ENCODE measurements at places on chromosomes 5 and 9.

- DNase-seq = no peak
These were observed 3.5 kb downstream of the GBA2 start for GRCh38 chr9:35745569-35745968.

GRCh38 chr9:70413464-70413798, 1.0 kb downstream of the KLF9 start:
- DNase-seq = no peak

DNA sequence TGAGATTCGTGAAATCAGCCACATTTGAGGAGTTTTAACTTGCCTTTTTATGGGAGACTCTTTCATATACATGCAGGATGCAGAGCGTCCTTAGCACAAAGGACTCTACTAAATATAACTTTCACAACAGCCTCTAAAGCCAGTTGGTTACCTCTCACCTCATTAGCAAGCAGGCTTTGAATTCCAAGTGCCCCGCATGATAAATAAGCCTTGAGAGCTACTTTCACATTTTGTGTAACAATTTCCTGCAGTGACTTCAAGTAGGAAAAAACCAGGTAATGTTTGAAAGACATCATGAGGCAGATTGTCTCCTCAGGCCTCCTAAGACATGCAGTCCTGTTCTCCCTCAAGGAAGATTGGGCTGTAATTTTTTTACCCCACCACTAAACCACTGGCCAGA, 50.5 kb downstream of the RALGPS1 start:
- no peak for DNase-seq

DNA sequence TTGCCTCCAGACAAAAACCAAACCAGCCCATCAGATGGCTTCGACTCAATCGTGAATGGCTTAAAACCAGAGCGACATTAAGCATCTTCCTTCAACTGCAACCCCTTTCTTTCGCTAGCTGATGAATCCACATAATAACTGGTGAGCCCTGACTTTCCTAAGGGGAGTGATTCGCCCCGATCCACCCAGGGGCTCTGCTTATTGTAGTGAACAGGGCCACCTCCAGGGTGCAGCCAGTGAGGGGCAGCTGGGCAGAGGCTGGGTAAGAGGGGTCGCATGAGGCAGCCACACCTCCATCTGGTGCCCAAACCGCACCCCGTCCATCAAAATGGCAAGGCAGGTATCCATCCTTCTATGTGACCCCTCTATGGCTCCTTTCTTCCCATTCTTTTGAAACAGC, 38.0 kb downstream of the SLC35D2 start:
- no peak for DNase-seq

DNA sequence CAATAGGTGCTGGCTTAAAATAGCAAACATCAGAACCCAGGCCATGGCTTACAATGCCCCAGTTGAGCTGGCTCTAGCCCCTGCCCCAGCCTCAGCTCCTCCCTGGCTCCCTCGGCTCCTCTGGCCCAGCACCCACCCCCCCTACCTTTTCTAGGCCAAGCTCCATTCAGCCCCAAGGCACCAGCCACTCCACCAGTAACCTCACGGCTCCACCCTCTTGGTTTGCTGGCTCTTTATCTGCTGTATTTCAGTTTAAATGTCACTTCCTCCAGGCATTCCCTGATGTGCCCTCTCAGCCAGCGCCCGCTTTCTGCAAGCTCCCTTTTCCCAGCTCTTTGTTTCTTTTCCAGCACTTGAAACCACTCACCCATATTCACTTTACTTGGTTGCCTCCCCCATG, 10.6 kb downstream of the C1QTNF2 start:
- no peak for DNase-seq
